ENCODE measurements at places on chromosomes 1 and 21.

DNA sequence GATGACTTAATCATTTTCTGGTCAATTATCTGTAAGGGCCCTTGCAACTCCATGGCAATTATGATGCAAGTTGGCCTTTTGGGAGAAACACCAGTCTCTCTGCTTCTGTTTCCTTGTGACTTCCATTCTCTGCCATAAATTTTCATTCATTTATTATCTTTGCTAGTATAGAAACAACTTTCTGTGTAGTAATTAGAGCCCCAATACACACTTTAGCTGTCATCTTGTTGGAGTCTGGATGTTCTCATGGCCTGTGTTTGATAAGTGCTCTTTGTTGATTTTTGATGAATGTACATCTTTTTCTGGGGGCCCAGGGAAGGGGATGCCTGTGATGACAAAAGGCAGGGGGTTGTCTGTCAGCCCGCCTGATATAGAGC lies 22.4 kb downstream of the PROX1 start:
- DNase-seq = no peak

DNA sequence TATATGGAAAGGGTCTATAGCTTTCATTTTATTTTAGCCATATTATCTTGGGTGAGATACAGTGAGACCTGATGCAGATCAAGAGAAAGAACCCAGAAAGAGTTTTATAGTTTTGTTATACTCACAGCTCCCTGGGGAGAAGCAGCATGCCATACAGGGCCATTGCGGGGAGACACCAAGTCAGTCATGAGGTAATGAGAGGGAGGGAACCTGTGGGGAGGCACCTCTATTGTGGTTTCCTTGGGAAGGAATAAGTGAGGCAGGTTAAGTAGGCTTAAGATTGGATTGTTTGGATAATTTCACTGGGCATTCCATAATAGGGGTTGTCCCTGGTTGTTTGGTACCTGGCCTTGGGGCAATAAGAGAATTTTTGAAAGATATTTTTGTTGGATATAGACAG lies 19.7 kb downstream of the AXDND1 start:
- DNase-seq = no peak

GRCh38 chr1:25810341-25811299 lies 9.1 kb upstream of the MTFR1L start:
- DNase-seq = no peak

GRCh38 chr1:187383366-187383765 lies 554.6 kb downstream of the PLA2G4A start:
- DNase-seq = no peak

DNA sequence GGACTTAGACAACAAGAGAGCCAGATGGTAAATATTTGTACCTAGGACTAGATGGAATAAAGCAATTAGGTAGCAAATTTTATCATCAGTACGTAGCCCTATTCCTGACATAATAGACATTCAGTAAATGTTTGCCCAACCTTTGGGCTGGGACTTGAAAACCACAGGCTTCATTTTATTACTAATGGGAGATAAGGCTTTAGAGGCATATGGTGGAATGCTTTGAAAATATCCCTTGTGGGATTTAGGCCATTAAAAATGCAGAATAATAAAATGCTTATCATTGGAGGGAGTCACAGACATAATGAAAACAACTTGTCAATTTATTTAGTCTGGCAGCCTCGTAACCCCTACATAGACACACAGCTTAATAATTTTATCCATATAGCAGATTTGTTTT lies 296.1 kb upstream of the SPAG17 start:
- peak; percentile 59 for DNase-seq

DNA sequence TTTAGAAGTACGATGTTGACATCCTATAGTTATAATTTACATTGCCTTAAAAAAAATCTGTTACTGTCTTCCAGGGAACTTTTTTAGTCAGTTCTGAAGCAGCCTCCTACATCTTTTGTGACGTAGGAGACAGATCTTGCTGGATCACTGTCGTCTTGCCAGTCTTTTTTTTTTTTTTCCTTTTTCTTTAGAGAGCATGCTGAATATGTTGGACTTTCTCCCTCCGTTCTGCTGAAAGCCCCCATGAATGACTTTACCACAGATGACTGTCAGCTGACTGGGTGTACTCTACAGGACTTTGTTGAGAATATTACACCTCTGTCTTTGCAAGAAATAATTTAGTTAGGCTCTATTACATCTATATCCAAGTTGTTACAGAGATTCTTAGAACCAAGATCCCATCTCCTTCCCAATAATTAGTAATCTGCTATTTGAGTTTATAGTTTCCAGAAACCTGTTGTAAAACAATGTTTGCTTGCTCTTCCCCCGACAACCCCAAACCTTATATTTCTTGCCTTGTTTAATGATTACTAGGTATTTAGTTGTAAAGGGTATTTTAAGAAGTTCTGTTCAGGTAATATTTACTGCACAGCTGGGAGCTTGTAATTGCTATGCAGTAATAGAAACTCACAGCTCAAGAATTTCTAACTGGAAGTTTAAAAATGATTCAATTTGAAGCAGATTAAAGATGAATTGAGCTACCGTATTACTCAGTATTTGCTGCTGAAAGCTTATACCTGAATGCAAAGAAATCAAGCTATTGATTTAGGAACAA lies 61.8 kb downstream of the RASAL2 start:
- DNase-seq = no peak

DNA sequence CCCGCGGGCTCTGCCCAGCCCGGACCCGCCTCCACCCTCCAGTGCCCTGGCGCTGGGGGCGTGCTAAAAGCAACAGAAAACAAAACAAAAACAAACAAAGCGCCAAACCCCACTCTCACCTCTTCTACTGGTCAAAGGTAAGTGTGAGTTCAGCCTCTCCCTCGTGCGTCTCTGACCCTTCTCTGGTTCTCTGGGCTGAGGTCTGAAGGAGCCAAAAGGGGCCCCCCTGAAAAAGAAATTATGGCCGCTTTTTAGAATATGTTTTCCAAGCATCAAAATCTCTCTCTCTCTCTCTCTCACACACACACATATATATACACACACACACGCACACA lies 133.5 kb upstream of the DPYD start:
- DNase-seq = no peak

DNA sequence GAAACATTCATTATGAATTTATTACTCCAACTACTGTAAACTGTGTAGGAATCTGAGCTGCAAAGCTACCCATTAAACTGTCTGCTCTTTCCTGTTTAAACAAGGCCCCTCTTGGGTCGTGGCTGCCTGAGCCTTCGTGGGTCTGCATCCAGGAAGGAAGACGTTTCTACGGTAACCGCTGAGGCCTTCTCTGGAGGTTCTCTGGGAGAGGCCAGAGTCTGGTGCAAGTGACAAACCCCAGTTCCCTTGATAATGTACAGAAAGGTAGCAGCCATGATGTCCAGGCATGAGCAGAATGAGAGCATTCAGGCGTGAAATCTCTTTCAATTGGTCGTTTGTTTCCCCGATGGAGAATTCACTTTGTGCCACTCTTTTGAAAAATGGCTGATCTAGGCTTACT lies 350.2 kb downstream of the PLPP3 start:
- DNase-seq = no peak

DNA sequence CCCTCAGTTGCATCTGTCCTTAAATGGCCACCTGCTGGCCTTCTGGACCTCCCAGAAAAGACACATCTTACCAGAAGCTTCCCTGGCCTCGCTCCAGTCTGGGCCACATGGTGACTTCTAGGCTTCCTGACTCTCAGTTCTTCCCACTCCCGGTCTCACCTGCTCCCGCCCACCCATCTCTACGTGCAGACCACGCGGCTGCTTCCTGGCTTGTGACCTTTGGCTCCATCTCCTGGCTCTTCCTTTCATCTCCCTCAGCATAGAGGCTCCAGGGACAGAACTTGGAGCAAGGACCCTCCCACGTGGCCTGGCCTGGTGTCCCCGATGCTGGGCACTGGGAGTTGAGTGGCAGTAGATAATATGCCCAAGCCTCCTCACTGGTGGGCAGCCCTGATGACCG lies 124.9 kb upstream of the IRF2BP2 start:
- no peak for DNase-seq

All from LNCaP clone FGC (cell line).